ENCODE measurements at places on chromosomes 7 and 10.

DNA sequence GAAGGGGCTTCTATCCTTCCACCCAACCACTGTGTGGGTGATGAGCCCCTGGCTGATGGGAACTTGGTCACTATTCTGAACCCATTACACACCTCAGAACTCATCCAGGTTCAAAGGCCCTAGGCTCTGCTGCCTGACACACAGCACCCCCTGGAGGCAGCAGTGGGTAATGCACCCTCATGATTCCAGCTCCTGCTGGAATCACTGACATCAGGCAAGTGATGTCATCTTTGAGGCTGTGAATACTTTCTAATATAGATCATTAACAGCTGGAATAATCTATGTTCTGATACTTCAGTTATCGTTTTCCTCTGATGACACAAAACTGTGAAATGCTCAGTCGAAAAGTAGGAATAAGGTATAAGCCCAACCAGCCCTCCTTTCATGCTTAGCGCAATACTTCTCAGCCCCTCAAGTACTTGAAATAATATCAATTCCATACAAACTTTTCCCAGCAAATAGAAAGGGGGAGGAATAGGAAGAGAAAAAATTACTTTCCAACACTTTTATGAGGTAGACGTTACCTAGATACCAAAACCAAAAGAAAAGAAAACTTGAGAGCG is 7.5 kb upstream of the RBP3 start:
- peak; percentile 61 for DNase-seq

- DNase-seq: peak; percentile 43
These were observed 190.9 kb upstream of the LYZL2 start for GRCh38 chr10:30820261-30820991.

GRCh38 chr10:50452603-50453002 is 171.2 kb downstream of the SGMS1 start:
- DNase-seq: no peak

- DNase-seq: no peak
These were observed 144.5 kb upstream of the NFE2L3 start for GRCh38 chr7:26007510-26007909.
